ENCODE measurements at places on chromosomes 3 and 15. TPM values are rescaled to one million over a fixed set of nuclear protein-coding genes. Genes with fewer than 3 reads are reported as not detected.

Gene CPN2
- not detected for total RNA-seq

Gene FMN1
- 3.7 TPM for total RNA-seq

Gene VIPR1
- 1.6 TPM for total RNA-seq

Gene GPR160
- 2.6 TPM for total RNA-seq

Gene KIF15
- 6.3 TPM for total RNA-seq

Gene BCHE
- 42.3 TPM for total RNA-seq

Gene CNTN6
- total RNA-seq, result 2.1 TPM

Gene ADGRG7
- not detected for total RNA-seq

Gene GOLGA8J
- total RNA-seq, result not detected

Gene C2CD4A
- not detected for total RNA-seq

Gene PCOLCE2
- total RNA-seq, result 3.1 TPM

Gene ALDH1A3
- 15.7 TPM for total RNA-seq

Gene SPPL2A
- 33.4 TPM for total RNA-seq

Gene UBA7
- 29.7 TPM for total RNA-seq

Gene HESX1
- total RNA-seq, result not detected

Gene RBSN
- 30.3 TPM for total RNA-seq

Gene FEZF2
- total RNA-seq, result not detected

Gene NANOGP8
- not detected for total RNA-seq
